Keratinocyte (primary cell): ENCODE measurements at places on chromosomes 2 and 18. TPM values are rescaled to one million over a fixed set of nuclear protein-coding genes. Genes with fewer than 3 reads are reported as not detected.
A peak's percentile ranks its signal among the peaks of the same experiment; 100 is the strongest.

DNA sequence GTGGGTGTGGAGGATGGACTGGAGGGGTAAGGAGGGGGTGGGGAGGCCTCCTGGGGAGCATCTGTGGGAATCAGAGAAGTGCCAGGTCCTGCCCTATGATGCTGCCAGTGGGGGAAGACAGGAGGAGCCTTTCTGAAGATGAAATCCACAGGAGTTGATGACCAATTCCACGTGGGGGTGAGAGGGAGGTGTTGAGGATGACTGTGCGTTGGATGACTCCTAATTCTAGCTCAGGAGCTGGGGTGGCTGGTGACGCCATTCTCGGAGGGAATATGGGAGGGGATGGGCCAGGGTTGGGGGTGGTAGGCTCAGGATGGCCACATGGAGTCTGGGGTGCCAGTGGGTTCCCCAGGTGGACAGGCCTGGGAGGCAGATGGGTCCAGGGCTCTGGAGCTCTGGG lies 32.3 kb downstream of the EMX1 start:
- no peak for DNase-seq
- no peaks in the 10 kb centered on the region for H3K27me3 ChIP-seq
- H3K4me3 ChIP-seq = no peak overlapping the region

GRCh38 chr18:63869851-63870250 lies 17.7 kb upstream of the SERPINB2 start:
- DNase-seq = no peak
- no peak overlapping the region for H3K4me3 ChIP-seq
- H3K27ac ChIP-seq = peak overlapping the region; percentile 91
- no peaks in the 10 kb centered on the region for H3K27me3 ChIP-seq

DNA sequence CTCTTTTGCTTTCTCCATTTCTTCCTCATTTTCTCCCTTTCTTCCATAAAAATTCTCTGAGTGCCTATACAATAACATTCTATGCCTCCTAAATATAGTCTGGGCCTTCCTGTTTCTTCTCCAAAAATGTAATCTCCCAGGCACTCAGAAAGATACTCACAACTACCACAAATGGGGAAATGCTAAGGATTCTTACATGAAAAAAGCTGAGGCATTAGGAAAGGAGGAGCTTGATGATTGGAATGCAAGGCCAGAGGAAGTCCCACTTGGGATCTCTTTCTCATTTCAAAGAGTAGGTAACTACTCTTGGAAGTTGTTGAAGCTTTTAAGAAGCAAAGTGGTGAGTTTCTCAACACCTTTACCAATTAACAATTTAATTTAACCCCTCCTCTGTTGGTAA lies 3.4 kb downstream of the VSNL1 start:
- H3K4me1 ChIP-seq = peaks cover 39% of the 10 kb centered on the region
- H3K4me3 ChIP-seq = no peak overlapping the region
- H3K27me3 ChIP-seq = no peaks in the 10 kb centered on the region
- H3K36me3 ChIP-seq = no peaks in the 10 kb centered on the region
- no peak for DNase-seq

GRCh38 chr18:22551536-22552151 lies 133.9 kb upstream of the CTAGE1 start:
- H3K27ac ChIP-seq = peak overlapping the region; percentile 87
- peaks cover 31% of the 10 kb centered on the region for H3K4me1 ChIP-seq
- no peaks in the 10 kb centered on the region for H3K36me3 ChIP-seq
- peak; percentile 87 for DNase-seq

DSC3 gene
- 92.5 to 116 TPM (median 103 TPM) in 3 replicates for polyA plus RNA-seq

FECH gene
- 26.8 to 37.2 TPM (median 29.2 TPM) in 3 replicates for polyA plus RNA-seq
